ENCODE measurements at places on chromosomes 5 and 9. TPM values are rescaled to one million over a fixed set of nuclear protein-coding genes. Genes with fewer than 3 reads are reported as not detected.
A peak's percentile ranks its signal among the peaks of the same experiment; 100 is the strongest.

DNA sequence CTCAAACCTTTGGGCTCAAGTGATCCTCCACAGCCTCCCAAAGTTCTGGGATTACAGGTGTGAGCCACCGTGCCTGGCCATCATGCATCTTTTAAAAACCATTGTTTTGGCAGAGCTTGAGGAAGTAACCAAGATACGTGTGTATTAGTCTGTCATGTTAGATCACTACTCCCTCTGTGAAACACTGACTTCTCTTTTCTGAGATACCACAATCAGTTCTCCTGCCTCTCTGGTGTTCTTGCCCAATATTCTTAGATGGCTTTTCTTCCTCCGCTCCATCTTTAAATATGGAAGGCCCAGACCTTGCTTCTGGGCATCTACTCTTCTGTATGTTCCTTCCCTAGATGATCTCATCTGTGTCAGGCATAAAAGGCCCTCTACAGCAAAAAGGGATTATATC lies 14.2 kb upstream of the CCNB1 start:
- no peak for DNase-seq

- DNase-seq: peak; percentile 81
These were observed 15.1 kb upstream of the LCP2 start for GRCh38 chr5:170312666-170313065.

GRCh38 chr5:152601806-152602732 lies 197.0 kb upstream of the NMUR2 start:
- no peak for DNase-seq

DNA sequence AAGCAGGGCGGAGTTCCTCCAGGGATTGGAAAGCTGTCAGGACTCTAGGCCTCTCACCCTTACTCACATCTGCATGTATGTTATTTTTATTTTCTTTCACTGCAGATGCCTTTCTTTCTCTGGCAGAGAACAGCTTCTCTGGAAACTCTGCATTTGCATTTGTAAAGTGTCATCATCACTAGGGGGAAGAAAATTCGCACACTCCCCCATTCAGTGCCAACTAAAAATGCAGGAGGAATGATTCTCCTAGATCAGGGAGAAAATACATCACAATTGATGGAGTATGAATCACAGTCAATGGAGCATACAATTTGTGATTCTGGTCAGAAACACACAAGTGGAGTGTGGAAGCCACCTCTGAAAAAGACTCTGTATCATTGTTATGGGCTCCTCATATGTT lies 351.4 kb upstream of the FTMT start:
- no peak for DNase-seq

- DNase-seq: no peak
These were observed 75.4 kb downstream of the SLF1 start for GRCh38 chr5:94693845-94694370.

GRCh38 chr9:33620738-33621439 lies 96.8 kb downstream of the ANKRD18B start:
- peak; percentile 64 for DNase-seq

DNA sequence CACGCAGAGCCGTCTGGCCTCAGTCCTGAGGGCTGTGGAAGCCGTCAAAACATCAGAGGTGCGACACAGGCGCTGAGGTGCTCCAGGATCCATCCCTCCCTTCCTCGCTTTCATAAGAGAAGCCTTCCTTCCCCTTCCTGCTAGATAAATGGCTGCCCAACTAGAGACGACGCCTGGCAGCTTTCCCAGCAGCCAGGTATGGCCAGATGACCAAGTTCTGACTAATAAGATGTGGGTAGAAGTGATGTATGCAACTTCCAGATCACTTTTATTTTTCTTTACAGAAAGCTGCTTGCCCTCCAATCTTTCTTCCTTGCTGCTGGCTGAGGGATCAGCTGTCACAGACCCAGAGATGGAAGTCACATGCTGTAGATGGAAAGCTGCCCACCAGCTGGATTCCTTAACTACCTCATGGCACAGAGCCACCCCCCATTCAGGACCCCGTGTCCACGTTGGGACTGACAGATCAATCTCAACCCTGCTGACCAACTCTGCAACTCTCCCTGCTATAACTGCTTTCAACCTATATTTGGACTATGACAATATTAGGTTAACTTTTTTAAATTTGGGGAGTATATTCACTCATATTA lies 8.8 kb downstream of the MAPK9 start:
- DNase-seq: no peak

DNA sequence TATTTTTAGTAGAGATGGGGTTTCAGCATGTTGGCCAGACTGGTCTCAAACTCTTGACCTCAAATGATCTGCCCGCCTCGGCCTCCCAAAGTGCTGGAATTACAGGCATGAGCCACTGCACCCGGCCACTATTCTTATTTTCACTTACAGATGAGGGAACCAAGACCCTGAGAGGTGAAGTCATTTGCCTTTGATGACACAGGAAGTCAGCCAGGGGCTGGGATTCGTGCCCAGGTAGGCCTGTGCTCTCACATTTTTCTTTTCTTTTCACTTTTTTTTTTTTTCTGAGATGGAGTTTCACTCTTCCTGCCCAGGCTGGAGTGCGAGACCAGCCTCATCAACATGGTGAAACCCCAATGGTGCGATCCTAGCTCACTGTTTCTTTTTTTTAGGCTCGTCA lies 22.2 kb downstream of the ENG start:
- DNase-seq: no peak

The POLR3G gene
- 1.2 TPM for total RNA-seq

DNA sequence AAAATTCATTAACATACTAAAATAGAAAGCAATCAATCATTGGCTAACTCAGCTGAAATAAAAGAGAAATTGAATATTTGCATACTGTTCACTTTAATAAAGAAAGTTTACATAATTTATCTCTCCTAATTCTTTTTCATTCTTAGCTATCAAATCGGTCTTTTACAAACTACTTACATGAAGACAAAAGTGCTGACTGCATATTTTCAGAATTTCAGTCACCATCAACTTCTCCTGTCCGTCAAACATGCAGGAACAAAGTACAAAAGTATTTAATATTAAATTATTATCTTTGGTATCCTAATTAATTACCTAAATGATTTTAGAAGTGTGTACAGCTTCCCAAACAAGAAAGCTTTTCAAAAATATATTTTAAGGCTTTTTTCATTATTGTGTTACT lies 248.4 kb downstream of the CYLC2 start:
- no peak for DNase-seq

DNA sequence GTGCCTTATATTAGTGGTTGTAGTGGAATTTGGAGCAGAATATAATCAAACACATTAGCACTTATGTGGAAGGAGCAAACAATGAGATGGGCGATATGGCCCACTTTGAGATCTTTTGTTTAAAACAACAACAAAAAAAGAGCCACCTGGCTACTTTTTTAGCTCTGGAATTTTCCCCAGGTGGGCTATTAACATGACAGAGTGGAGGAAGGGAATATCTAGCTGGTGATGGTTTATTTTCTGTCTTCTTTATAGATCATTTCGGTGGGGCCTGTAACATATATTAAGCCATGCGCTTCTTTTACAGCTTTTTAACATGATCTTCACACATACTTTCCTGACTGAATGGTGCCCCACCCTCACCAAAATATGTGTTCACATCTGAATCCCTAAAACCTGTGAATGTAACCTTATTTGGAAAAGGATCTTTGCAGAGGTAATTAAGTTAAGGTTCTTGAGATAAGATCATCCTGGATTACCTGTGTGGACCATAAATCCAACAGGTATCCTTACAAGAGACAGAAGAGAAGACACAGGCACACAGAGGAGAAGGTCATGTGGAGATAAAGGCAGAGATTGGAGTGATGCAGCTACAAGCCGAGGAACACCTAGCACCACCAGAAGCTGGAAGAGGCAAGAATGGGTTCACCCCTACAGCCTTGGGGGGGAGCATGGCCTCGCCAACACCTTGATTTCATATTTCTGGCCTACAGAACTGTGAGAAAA lies 16.6 kb upstream of the ENTREP1 start:
- DNase-seq: no peak

DNA sequence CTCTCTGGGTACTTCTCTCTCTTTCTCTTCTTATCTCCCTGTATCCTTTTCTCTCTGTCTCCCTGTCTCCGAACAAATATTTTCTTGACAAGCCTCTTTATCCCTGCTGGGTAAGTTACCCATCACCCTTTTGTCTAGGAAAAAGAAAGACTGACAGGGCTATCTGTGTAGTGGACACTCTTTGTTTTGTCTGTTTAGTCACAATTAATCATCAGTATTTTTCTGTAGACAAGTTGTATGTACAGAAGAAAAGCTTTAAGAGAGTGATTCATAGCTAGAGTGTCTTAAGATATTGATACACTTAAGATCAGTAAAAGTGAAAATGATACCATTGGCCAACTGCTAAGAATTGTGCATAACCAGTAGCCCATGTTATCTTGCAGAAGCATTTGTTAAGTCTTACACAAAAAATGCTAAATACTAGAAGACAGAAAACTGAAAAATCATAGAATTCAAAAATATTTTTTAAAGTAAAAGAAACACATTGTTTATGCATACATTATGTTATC lies 1043.8 kb upstream of the EDIL3 start:
- DNase-seq: no peak

DNA sequence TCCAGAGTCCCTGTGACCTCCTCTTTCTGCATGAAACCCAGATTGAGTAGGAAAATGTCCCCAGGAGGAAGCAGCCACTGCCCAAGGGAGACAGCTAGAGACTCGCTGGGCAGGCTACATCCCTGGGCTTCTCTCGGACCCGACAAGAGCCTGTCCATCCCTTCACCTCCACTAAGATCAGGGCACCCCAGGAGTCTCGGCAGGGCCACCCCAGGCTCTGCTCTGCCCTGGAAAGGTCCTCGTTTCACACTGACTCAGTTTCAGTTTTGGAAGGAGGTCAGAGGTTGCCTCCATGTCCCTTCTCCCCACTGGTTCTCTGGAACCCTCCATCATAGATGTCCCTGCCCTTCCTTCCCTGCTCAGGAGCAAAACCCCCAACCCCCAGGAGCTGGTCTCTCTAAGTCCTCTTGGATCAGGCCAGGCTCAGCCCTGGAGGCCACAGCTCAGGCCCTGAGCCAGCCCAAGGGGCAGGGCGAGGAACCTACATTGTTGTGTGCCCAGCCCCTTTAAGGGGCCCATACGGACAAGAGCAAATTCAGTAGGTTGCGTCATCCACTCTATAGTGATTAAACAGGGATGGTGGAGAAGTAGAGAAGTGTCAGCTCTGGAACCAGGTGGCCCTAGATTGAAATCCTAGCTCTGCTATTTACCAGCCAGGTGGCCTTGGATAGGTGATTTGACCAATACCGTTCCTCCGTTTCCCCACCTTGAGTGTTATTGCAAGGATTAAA lies 37.4 kb downstream of the C9orf50 start:
- no peak for DNase-seq

DNA sequence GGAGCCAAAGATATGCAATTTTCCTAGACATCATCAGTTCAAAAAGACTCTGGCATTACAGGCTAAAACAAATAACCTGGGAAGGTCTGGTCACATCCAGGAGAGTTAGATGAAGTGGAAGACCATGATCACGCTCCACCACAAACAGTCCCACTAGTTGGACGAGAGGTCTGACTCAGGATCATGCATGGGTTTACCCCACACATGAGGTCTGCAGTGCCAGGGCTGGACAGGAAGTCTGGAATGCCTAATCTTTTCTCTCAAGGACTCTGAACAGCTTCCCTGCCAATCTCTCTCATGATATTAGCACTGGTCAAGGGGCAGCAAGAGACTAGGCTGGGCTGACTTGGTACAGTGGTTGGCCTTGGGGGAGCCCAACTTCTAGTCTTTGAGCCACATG lies 7.1 kb downstream of the PRUNE2 start:
- DNase-seq: no peak

The ARID3C gene
- not detected for total RNA-seq

- no peak for DNase-seq
These were observed 11.1 kb downstream of the CAMSAP1 start for GRCh38 chr9:135896205-135896604.
